Stomach (tissue), 19 donors: ENCODE measurements at places on chromosomes 2 and 18. TPM values are rescaled to one million over a fixed set of nuclear protein-coding genes. Genes with fewer than 3 reads are reported as not detected.

- DNase-seq = no peak
Measured at GRCh38 chr18:74116633-74117554, 30.7 kb downstream of the FBXO15 start.

WNT10A gene
- total RNA-seq = not detected

DNA sequence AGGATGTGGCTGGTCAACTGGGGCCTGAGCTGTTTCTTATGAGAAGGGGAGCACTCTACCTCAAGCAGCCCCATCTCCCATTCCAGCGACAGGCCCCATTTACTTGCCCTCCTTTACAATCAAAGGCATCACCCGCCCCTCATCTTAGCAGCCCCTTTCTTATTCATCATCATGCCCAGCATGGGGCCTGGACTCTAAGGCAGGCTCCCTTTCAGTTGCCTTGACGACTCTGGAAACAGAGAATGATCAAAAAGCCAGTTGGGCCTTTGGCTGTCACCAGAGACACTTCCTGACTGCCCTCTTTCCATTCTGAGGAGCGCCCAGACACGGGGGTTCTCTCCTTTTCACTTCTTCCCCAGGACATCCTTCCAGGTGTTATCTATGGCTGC is 11.2 kb downstream of the CELF4 start:
- no peak for DNase-seq

- DNase-seq = no peak
Measured at GRCh38 chr2:70425682-70426301, 123.9 kb upstream of the FAM136A start.

CFAP65 gene
- not detected for total RNA-seq

DNA sequence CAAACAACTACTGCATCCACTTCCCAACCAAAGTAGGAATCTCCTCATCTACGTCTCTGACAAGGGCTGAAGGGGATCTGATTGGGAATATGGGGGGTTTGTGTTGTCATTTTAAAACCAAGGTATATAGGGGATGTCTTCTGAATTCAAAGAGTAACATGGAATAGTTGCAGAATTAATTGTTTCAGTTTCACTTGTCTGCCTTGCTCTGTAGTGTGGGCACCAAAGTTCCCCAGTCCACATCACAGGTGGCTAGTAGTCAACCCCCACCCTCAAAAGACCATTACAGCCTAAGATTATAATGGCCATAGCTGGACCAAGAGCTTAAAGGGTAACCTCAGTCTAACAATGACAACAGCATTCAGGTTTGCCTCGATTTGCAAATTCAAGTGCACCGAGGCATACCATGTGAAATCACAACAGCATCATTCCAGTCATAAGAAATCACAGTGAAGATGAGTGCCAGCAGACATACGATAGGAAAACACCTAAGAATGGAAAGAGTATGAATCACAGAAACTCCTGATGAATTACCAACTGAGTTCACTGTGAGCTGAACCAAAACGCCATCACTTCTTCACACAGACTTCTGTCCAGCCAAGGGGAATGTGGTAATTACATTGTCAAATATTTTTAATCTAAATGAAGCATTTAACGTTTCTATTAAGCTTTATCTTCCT is 52.4 kb downstream of the MYO5B start:
- DNase-seq = no peak

BOLL gene
- total RNA-seq = not detected

- no peak for DNase-seq
Measured at GRCh38 chr2:176284461-176285049, 15.3 kb downstream of the MTX2 start.

- DNase-seq = no peak
Measured at GRCh38 chr2:165003443-165004130, 48.3 kb upstream of the SLC38A11 start.

DNA sequence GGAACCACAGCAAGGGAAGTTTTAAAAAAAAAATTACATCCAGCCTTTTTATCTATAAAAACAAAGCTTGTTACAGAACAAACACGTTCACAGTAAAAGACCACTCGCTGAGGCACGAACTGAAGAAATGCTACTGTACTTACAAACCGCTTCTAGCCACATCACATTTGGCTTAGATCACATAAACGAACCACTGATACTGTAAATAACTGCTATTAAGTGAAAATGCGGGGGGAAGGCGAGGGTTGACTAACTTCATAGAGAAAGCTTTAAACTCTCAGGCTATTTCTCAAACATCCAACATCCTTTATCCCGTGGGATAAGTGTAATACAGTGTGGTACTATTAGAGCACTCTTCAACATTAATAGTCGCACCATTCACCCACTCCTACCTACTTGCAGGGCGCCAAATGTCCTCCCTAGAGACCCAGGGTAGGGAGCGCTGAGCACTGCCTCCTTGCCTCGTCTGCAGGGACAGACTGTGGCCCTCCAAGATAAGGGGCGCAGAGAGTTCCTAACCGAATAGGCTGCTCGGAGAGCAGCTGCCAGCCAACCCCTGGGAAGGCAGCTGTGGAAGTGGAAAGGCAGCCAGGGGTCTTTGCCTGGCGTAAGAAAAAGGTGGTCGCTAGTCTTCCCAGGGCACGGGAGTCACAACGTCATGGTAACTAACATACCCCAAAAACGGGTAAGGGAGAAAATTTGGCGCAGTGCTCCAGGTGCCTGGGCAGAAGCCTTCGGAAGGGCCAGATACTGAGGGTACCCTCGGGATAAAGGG is 854 bp downstream of the GPR155 start:
- peak; percentile 76 for DNase-seq

PAIP2B gene
- total RNA-seq = 6.4 TPM

DNA sequence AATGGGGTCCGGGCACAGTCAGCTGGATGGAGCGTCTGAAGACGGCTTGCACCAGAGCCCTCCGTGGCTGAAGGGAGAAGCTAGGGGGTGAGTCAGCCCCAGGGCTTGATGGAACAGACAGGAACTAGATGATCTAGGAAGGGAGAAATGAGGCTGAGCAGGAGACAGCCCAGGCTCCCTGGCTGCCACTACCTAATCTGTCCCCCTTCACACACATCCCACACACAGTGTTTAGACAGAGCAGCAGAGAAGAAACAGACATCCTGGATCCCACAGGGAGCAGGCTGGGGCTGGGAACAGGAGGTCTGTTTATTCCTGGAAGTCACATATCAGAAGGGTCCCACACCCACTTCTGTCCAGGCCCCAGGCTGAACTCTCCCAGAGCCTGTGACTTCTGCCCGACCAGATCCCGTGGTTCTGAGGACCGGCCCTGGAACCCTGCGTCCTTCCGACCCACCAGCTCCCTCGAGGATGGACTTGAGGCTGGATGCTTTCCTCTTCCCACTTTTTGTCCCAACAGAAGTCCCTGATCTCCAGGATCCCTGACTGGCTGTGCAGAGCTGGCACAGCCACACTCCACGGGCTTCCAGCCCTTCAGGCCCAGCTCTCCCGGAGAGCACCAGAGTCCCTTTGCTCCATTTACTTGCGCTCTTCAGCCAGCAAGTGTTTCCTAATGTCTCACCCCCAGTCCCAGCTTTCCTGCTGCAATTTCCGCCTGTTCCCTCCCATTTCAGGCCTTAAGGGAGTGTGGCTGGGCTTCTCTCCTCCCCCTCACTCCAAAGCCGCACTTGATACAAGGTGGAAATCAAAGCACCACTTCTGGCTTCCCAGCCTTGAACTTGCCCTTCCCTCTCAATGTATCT is 1.5 kb upstream of the GPBAR1 start:
- DNase-seq = no peak

DNA sequence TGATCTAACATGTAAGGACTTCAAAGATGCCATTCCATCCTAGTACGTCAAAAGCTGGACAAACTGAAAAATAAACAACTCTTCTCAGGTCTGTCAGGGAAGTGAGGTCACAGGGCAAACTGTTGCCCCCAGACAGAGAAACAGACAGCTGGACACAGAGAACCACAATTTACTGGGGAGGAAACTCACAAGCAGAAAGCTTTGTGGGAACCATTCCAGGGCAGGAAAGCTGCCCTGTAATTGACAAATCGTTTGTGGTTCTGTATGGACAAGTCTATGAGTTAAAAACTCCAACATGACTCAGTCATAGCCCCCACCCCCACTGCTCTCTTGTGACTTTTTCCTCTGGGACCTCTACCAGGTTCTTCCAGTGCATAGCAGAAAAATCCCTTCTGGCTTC is 28.4 kb downstream of the MCEE start:
- DNase-seq = no peak
